Activated CD4-positive, alpha-beta T cell treated with anti-CD3 and anti-CD28 coated beads for 36 hours (primary cell): ENCODE measurements at places on chromosomes 11 and 22.

DNA sequence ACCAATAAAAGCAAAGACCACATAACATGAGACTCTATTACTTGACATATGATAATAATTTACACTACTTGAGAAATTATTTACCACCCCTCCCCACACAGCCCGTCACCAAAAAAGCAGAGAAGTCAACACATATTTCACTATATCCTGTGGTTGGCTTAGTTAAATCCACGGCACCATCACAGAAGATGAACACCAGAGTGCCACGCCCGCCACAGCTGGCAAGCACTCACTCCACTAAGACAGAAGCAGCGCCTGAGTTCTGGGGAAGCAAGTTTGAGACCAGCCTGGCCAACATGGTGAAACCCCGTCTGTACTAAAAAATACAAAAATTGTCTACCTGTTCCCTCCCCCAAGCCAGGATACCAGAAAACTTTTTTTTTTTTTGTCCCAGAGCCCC is 53.1 kb downstream of the PACSIN2 start:
- DNase-seq, result peak; percentile 43

GRCh38 chr11:78202733-78203167 is 14.0 kb downstream of the USP35 start:
- DNase-seq, result peak; percentile 61

DNA sequence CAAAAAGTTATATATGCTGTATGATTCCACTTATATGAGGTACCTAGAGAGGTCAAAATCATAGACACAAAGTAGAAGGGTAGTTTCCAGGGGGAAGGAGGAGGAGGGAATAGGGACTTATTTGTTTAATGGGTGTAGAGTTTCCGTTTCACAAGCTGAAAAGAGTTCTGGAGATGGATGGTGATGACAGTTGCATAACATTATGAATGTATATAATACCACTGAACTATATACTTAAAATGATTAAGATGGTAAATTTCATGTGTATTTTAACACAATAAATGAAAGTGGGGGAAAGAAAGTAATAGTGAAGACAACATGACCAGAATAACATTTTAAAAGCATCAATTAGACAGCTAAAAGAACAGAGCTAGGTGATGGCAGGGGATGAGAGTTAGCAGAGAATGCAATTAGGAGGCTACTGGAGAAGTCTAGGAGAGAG is 51.2 kb downstream of the MRTFA start:
- DNase-seq, result no peak

DNA sequence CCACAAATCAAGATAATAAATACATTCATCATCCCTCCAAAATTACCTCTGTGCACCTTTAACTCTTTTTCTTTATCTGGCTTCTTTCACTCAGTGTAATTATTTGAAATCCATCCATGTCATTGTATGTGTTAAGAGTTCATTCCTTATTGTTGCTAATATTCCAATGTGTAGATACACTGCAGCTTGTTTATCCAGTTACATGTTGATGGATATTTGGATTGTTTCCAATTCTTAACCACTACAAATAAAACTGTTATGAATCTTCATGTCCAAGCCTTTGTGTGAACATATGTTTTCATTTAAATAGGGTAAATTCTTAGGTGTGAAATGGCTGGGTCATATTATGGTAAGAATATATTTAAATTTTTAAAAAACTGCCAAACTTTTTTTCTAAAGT is 323.3 kb upstream of the NCAM1 start:
- no peak for DNase-seq

GRCh38 chr11:443542-444199 is 1.9 kb upstream of the ANO9 start:
- no peak for DNase-seq

- no peak for DNase-seq
These were observed 43.1 kb upstream of the NAV2 start for GRCh38 chr11:19669511-19669910.

DNA sequence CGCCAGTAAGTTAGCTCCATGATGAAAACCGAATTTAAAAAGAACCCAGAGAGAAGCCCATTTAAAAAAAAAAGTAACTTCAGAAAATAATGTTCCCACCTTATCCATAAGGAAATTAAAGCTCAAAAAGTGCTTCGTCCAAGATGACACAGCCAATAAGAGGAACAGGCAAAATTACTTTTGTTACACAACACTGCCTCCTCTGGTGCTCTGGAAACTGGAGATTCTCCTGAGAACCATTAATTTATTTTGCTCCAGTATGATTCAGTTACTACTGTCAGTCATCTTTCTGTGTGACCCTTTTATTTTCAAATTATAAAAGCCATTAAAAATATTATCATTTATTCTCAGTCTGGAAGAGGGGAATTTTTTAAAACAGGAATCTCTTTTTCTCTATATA is 2.0 kb downstream of the IFT27 start:
- no peak for DNase-seq

DNA sequence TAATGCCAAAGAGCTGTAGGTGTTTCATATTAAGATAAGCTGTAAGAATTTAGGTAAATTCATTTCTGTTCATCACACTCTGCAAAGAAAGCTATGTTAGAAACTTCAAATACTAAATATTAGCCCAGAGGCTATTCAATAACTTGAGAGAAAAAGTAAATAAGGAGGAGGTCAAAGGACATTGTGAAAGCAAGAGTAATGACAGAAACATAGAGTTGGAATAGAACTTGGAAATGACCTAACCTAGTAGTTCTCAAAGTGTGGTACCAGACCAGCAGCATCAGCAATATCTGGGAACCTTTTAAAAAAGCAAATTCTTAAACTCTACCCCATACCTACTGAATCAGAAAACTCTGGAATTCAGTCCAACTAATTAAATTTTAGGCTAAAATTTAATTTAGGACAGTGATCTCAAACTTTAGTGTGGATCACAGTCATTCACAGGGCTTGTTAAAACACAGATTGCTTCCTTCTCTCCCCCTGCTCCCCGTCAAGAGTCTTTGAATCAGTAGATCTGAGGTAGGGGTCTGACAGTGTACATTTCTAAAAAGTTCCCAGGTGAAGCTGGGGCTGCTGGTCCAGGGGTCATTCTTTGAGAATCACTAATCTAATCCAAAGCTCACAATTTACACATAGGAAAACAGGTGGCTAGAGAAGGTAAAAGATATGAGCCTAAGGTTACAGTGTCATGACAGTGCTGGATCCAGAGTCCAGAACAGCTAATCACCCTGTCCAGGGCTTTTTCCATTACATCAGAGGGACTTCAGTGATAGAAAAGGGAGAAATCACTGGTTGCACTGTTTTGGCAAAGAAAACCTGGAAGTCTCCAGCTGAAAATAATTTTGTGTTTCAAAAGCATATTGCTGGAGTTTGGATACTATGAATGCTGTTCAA is 241.1 kb downstream of the SOX6 start:
- no peak for DNase-seq

GRCh38 chr11:32288276-32288675 is 147.1 kb downstream of the WT1 start:
- DNase-seq, result no peak

DNA sequence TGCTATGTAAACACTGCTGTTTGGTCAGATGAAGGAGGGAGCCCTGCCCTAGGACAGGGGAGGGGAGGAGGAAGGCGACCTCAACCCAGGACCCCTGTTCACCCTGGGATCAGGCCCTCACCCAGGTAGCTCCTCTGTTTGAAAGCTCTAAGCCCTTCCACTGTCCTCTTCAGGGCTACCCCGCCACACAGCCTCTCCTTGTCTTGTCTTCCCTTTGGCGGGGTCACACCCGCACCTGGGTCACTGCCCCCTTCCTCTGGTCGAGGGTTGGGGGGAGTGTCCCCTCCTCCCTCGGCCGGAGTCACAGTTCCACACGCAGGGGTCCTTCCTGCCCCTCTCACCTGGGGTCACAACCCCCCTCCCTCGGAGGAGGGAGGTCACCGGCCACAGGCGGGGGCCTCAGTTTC is 463 bp upstream of the PTPMT1 start:
- no peak for DNase-seq

- DNase-seq, result no peak
These were observed 5.6 kb downstream of the PICK1 start for GRCh38 chr22:38062791-38063190.

- no peak for DNase-seq
These were observed 6.6 kb downstream of the RPS25 start for GRCh38 chr11:119011476-119012053.

GRCh38 chr22:46287873-46288751 is 8.6 kb upstream of the GTSE1 start:
- DNase-seq, result peak; percentile 40

GRCh38 chr11:4375431-4376140 is 7.4 kb upstream of the OR52B4 start:
- no peak for DNase-seq

DNA sequence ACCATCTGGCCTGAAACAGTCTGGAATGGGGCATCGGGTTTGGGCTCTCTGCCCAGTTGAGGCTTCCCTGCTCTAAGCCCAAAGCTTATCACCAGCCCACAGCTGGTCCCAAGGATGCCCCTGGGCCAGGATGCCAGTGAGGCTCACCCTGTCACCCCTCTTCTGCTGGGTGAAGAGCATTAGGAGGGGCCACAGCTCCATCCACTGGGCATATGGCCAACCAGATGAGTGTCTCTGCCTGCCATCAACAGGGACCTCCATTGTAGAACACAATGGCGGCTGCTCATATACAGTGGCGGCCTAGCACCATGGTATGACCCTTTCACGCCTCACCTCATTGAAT is 5.6 kb downstream of the CHST1 start:
- DNase-seq, result no peak

- no peak for DNase-seq
These were observed 162.8 kb downstream of the DSCAML1 start for GRCh38 chr11:117633976-117634755.

DNA sequence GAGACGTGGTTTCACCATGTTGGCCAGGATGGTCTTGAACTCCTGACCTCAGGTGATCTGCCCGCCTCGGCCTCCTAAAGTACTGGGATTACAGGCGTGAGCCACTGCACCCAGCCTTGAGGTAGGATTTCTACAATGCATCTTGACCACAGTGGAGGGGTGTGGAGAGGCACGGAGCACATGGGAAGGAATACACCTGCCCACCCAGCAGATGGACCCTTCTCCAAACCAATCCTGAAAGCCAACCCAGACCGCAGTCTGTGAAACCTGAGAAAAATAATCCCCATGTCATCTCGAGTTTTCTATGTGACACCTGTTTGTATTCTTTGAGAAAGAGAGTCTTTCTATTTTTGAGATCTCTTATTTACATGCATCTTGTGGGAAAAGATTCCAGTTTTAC is 32.5 kb downstream of the LGR4 start:
- DNase-seq, result no peak

GRCh38 chr11:47136327-47136726 is 40.4 kb downstream of the ARFGAP2 start:
- no peak for DNase-seq

DNA sequence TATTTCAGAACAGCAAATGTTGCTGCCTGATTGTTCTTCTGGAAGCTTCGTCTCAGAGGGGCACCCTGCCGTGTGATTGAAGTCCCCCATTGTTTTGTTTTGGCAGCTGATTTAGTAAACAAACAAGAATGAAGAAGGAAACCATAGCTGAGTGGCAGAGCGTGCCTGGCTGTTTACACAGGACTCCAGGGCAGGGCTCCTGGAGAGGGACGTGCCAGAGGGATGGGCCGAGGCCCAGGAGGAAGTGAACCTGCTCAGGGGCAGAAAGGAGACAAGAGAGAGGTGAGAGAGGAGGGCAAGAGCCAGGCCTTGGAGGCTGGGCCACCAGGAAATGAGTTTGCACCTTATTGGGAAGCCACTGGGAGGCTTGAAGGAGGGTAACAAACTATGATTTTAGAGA is 85.5 kb upstream of the B3GAT1 start:
- no peak for DNase-seq

- DNase-seq, result peak; percentile 78
These were observed 81.9 kb downstream of the LRRC32 start for GRCh38 chr11:76588455-76589325.

GRCh38 chr11:74011360-74012073 is 2.6 kb upstream of the UCP3 start:
- DNase-seq, result peak; percentile 73

DNA sequence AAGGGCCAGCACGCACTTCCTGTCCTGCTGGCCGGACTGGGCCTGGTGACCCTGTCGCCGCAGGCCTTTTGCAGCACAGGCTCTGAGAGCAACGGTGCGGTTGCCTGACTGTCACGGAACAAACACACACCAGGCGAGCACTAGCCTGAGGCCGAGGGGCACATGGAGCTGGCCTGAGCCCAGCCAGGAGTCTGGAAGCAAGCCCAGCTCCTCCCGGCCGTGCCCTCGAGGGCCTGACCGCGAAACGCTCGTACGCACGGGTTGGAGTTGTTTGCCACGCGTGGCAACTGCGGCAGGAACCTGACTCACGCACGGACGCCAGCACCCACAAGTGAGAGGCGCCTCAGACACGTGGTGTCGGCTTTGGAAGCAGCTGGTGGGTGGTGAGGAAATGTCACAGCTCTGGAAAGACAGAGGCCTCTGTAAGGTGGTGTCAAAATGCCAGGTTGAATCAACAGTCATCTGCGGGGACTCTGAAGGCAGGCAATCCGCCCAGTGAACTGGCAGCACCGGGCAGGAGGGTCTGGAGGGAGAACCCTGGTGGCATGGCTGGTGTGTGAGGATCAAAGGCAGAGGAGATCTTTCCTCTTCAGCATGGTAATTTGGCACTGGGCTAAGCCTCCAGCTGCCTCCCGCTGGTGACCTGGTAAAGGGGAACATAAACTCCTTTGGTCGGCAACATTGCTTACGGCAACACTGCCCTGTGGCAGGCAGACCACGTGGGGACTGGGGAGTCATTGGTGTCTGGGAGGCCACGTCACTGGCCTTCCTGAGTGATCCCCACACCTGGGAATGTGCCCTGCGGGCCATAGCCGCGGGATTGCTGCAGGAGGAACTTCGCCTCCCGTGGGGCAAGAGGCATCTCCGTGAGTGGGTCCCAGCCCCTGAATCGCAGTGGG is 15.3 kb upstream of the IL17REL start:
- peak; percentile 74 for DNase-seq

GRCh38 chr11:45176996-45177395 is 30.6 kb downstream of the PRDM11 start:
- no peak for DNase-seq

- DNase-seq, result no peak
These were observed 19.0 kb downstream of the CHST1 start for GRCh38 chr11:45646275-45646927.

DNA sequence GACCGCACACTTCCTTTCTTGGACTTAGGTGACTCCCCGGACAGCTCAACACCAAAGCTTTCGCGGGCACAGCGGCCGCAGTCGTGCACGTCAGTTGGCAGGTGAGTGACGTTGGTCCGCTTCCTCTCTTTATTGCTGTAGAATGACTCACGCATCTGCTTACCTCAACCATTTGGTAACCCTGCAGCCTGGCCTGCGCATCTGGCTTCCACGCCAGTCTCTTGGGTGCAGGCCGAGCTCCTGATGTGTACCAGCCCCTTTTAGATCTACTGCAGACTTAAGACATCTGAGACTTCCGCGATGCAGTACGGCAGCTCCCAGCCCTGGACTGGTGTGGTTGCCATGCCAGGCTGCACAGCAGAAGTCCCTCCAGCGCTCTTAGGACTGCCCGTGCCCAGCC is 12.4 kb upstream of the TRMU start:
- no peak for DNase-seq
